ENCODE measurements at places on chromosomes 4 and X.

- no peaks in the 10 kb centered on the region for H3K27me3 ChIP-seq
- no peaks in the 10 kb centered on the region for H3K36me3 ChIP-seq
- no peak overlapping the region for H3K27ac ChIP-seq
Measured at GRCh38 chr4:12588582-12588981, 895.6 kb downstream of the RAB28 start.

DNA sequence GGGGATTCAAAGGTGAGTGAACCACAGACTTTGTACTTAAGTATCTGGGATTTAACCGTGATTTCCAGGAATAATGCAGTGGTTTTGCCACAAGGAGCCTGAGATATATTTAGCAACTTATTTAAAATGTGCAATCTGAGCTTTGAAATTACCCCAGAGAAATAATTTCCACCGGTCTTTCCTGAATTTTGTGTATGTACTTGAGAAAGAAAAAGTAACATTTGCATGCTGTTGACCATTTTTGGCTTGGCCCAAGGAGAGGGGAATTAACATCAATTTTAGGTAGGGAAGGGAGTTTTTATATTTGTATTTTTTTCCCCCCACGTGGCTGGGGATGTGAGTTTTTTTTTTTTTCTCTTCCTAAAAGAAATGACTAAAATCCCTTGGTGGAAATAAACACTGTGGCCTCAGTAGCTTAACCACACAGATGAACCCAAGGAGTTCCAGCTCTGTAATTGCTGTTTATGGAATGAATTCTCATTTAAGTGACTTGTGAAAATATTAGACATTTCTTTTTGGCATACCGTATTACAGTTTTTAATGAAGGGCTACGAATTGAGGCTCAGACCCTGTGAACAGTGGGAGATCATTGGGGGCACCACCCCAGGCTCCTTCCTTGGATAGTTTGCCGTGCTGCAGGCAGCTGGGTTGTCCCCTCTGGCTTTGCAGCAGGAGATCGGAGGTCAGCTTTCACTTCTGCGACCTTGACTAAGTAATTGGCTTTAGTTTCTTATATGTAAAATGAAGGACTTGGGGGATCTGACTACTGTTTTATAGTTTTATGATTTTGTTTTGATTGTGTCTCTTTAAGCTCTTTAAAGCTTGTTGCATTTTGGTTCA is 116.1 kb downstream of the ARHGAP10 start:
- DNase-seq: no peak
- H3K4me3 ChIP-seq: no peak overlapping the region
- H3K27ac ChIP-seq: no peak overlapping the region
- no peaks in the 10 kb centered on the region for H3K27me3 ChIP-seq
- H3K4me1 ChIP-seq: peaks cover 7% of the 10 kb centered on the region

- H3K27me3 ChIP-seq: no peaks in the 10 kb centered on the region
- peaks cover 4% of the 10 kb centered on the region for H3K4me1 ChIP-seq
- no peak overlapping the region for H3K27ac ChIP-seq
- no peak overlapping the region for H3K4me3 ChIP-seq
Measured at GRCh38 chr4:83651846-83652245, 115.9 kb downstream of the GPAT3 start.

DNA sequence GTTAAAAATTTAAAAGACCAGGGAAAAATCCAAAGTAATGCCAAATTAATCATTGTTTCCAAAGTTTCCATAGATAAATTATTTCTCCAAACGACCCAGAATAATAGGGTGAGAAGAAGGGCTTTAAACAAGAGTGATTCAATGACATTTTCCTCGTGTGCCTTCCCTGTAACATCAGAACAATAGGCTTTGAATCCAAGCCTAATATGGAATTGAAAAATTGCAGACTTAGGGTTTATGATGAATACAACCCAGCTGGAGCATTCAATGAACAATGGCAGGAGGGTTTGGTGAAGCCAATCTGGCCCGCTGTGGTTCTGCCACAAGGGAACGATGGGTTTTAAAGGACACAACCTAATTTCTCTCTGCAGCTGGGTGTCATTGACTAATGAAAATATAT is 94.2 kb downstream of the CBLL2 start:
- H3K4me1 ChIP-seq: no peaks in the 10 kb centered on the region
- H3K36me3 ChIP-seq: no peaks in the 10 kb centered on the region
- no peak overlapping the region for H3K27ac ChIP-seq
- H3K27me3 ChIP-seq: no peaks in the 10 kb centered on the region
- no peak overlapping the region for H3K4me3 ChIP-seq
- no peak for DNase-seq

GRCh38 chr4:140257461-140258305 is 103.7 kb upstream of the MAML3 start:
- no peaks in the 10 kb centered on the region for H3K36me3 ChIP-seq
- H3K4me3 ChIP-seq: no peak overlapping the region

GRCh38 chr4:102825261-102826091 is 1.9 kb downstream of the UBE2D3 start:
- no peaks in the 10 kb centered on the region for H3K36me3 ChIP-seq
- no peaks in the 10 kb centered on the region for H3K27me3 ChIP-seq
- peak overlapping the region; percentile 92 for H3K4me3 ChIP-seq
- DNase-seq: peak; percentile 83
- H3K27ac ChIP-seq: peak overlapping the region; percentile 99

- H3K4me3 ChIP-seq: no peak overlapping the region
- no peak for DNase-seq
- no peaks in the 10 kb centered on the region for H3K4me1 ChIP-seq
Measured at GRCh38 chrX:98057176-98057575, 1173.5 kb downstream of the RPA4 start.

DNA sequence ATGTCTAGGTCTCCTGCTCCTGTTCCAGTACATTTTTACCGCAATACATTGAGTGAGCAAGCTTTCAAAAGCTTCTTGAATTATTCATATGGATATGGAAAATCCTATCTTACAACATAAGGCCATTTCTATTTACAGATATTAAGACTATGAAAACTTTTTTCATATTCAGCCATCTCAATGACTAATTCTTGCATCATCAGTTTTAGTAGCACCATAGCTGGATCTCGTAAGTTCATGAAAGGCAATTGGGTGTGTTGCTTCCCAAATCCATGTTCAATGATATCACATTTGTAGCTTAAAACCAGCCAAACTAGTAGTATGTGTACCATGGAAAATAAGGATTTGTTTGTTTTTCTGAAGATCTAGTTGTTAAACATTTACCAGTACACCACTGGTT is 118.3 kb upstream of the GABRA2 start:
- H3K4me3 ChIP-seq: no peak overlapping the region
- no peaks in the 10 kb centered on the region for H3K27me3 ChIP-seq
- H3K4me1 ChIP-seq: no peaks in the 10 kb centered on the region
- DNase-seq: no peak

DNA sequence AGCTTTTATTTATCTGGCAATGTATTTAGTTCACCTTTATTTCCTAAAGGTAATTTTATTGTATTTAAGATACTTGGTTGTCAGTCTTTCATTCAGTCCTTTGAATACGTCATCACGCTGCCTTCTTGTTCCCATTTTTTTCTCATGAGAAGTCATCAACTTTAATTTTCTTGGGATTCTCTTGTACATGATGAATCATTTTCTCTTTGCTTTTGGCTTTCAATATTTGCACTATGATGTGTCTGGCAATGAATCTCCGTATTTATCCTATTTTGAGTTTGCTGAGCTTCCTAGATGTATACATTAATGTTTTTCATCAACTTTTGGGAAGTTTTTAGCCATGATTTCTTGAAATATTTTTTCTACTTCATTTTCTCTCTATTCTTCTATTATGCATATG is 28.4 kb downstream of the CLDN2 start:
- no peaks in the 10 kb centered on the region for H3K4me1 ChIP-seq
- no peaks in the 10 kb centered on the region for H3K27me3 ChIP-seq
- H3K4me3 ChIP-seq: no peak overlapping the region

DNA sequence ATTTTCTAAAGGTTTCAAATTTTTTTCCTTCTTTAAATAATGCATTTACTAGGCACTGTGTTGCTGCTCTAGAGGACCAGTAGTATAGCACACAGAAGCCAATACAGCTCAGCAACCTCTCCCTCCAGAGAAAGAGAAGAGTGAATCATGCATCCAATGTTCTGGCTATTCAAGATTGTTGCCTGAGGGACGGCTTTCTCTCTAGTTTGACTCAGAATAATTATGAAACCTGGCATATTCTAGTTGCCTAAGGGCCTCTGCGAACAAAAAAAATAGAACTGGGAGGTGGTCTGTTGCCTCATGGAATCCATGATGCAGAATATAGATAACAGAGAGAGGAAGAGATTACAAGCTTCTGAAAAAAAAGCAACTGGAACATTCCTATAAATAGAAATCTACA is 1233.3 kb upstream of the PABPC4L start:
- H3K4me1 ChIP-seq: no peaks in the 10 kb centered on the region
- DNase-seq: peak; percentile 95
- no peak overlapping the region for H3K4me3 ChIP-seq
- no peaks in the 10 kb centered on the region for H3K27me3 ChIP-seq

DNA sequence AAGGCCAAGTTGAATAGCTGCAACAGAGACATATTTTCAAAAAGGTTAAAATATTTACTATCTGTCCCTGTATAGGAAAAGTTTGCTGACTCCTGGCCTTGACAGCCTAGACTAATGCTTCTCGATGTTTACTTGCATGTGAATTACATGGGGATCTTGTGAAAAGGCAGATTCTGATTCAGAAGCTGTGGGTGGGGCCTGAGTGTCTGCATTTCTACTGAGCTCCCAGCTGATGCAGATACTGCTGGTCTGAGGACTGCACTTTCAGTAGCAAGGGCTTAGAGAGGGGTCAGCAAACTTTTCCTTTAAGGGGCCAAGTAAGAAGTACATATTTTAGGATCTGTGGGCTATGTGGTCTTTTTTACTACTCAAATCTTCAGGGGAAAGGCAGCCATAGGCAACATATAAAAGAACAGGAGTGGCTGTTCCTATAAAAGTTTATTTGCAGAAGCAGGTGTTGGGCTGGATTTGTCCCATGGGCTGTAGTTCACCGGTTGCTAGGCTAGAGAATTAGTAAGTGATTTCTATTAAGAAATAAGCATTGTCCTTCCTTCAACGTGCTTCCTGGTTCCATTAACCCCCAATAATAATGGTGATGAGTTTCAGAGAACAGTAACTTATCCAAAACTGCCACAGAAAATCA is 97.2 kb upstream of the PDE5A start:
- H3K4me1 ChIP-seq: no peaks in the 10 kb centered on the region
- no peaks in the 10 kb centered on the region for H3K36me3 ChIP-seq
- no peak overlapping the region for H3K27ac ChIP-seq
- H3K27me3 ChIP-seq: no peaks in the 10 kb centered on the region
- DNase-seq: no peak
- no peak overlapping the region for H3K4me3 ChIP-seq

- no peak overlapping the region for H3K4me3 ChIP-seq
- no peaks in the 10 kb centered on the region for H3K36me3 ChIP-seq
- H3K4me1 ChIP-seq: no peaks in the 10 kb centered on the region
- H3K27me3 ChIP-seq: no peaks in the 10 kb centered on the region
- DNase-seq: no peak
Measured at GRCh38 chr4:180695851-180696250, 1547.4 kb upstream of the TENM3 start.

GRCh38 chr4:25743971-25744370 is 88.3 kb downstream of the SLC34A2 start:
- no peaks in the 10 kb centered on the region for H3K36me3 ChIP-seq
- H3K27ac ChIP-seq: no peak overlapping the region
- no peaks in the 10 kb centered on the region for H3K27me3 ChIP-seq

DNA sequence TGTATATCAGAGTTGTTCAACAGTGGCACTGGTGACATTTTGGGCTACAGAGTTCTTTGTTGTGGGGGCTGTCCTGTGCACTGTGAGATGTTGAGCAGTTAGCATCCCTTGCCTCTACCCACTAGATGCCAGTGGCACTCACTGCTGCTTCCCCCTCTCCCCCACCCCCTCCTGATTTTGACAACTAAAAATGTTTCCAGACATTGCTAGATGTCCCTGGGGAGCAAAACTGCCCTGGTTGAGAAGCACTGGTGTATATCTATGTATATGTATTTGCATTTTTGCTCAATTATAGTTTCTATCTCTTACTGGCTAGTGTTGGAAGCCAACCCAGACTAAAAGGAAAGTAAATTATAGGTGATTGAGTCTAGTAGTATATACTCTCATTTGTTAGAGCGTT is 2.4 kb downstream of the TMEM131L start:
- H3K27ac ChIP-seq: no peak overlapping the region
- H3K4me3 ChIP-seq: no peak overlapping the region
- DNase-seq: no peak
- H3K27me3 ChIP-seq: no peaks in the 10 kb centered on the region
- peaks cover 5% of the 10 kb centered on the region for H3K4me1 ChIP-seq
- no peaks in the 10 kb centered on the region for H3K36me3 ChIP-seq

GRCh38 chrX:55118574-55118973 is 29.8 kb downstream of the PAGE2 start:
- H3K27me3 ChIP-seq: no peaks in the 10 kb centered on the region
- H3K27ac ChIP-seq: no peak overlapping the region
- DNase-seq: no peak
- H3K4me1 ChIP-seq: peaks cover 6% of the 10 kb centered on the region
- no peak overlapping the region for H3K4me3 ChIP-seq

DNA sequence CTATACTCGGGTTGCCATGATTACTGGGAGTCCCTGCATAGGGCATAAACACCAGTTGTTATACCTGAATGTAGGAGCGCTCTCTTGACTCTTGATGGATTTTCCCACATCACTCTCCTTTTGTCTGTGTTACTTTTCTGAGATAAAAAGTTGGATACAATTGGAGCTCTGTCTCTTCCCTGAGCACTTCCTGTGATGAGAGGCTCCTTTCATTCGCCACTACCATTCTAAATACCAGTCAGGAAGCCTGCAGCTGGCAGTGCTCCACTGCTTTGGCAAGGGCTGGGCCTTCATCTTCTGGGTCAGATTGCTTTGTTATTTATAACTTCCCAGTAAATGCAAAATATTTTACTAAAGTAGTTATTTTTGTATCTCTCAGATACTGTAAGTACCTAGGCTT is 13.9 kb downstream of the TCEANC start:
- H3K4me1 ChIP-seq: peaks cover 10% of the 10 kb centered on the region
- no peaks in the 10 kb centered on the region for H3K36me3 ChIP-seq
- no peaks in the 10 kb centered on the region for H3K27me3 ChIP-seq
- no peak overlapping the region for H3K4me3 ChIP-seq
- no peak overlapping the region for H3K27ac ChIP-seq

DNA sequence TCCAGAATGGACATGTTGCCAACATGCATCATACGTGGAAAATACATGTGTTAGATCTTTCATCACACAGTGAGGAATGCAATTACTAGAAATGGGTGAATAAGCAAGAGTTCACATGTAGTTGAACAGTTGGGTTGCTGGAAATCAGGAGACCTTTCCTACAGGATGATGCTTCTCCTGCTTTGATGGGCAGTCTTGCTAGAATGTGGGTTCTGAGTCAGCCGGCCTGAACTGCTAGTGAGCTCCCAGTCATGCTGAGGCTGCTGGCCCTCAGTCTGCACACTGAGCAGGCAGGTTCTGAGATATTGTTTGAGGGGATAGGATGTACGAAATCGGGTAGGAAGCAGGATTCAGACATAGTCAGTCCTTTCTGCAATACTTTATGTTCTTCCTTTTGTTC is 20.2 kb downstream of the MSL3 start:
- H3K36me3 ChIP-seq: peaks cover 4% of the 10 kb centered on the region
- H3K4me1 ChIP-seq: no peaks in the 10 kb centered on the region
- no peak for DNase-seq
- H3K4me3 ChIP-seq: no peak overlapping the region

DNA sequence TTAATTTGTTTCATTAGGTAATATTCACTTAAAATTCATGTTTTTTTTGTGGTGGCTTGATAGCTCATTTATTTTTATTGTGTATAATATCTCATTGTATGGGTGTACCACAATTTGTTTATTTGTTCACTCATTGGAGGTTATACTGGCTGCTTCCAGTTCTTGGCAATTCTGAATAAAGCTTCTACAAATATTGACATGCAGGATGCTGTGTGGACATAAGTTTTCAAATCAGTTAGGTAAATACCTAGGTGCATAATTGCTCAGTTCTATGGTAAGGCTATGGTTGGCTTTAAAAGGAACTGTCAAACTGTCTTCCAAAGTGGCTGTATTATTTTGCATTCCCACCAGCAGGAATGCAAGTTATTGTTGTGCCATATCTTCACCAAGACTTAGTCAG is 504.5 kb upstream of the GALNTL6 start:
- no peaks in the 10 kb centered on the region for H3K4me1 ChIP-seq
- H3K4me3 ChIP-seq: no peak overlapping the region
- no peaks in the 10 kb centered on the region for H3K36me3 ChIP-seq

Measured in trophoblast cell (in vitro differentiated cells and primary cell).